ENCODE measurements at places on chromosomes 4 and X.
A peak's percentile ranks its signal among the peaks of the same experiment; 100 is the strongest.

- peak; percentile 12 for DNase-seq
These were observed at the start of gene WDFY3 for GRCh38 chr4:84966382-84967242. Gene WDFY3, minus strand, starts transcription at chr4:84966690. Its CDS starts 106,099 bp downstream, at chr4:84860591.

DNA sequence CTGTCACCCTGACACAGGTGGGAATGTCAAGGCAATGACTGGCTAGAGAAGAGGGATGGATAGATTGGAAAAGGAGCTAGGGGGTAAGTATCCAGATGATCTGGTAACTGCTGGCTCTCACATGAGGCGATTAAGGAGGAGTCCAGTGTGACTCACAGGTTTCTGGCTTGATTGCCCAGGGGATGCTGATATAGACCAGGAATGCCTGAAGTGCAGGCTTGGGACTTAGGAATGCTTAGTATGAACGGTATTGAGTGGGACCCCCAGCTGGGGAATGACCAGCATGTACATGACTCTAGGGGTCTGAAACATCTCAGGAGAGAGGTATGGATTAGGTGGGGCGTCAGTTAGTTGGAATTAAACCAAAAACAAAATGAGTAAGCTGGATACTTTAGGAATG, 65.8 kb upstream of the PRPS1 start:
- DNase-seq: no peak

DNA sequence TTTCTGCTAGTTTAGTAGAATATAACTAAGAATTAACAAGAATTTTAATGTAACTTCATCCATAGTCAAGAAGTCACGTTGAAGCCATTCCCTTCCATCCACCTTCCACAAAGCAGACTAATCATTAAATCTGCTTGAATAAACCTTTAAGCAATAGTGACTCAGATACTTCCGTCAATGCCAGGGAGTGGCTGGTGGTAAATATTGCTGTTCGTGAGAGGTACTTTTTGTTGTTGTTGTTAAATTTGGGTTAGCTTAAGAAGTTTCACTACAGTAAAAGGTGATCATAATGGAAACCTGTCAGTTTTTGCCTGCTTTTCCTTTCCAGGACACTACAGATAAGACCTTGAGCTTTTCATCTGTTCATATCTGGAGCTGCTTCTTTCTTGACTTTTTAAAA, 316.3 kb downstream of the TMA16 start:
- DNase-seq: no peak

GRCh38 chrX:150773634-150774033, 80.4 kb downstream of the MTMR1 start:
- DNase-seq: no peak

DNA sequence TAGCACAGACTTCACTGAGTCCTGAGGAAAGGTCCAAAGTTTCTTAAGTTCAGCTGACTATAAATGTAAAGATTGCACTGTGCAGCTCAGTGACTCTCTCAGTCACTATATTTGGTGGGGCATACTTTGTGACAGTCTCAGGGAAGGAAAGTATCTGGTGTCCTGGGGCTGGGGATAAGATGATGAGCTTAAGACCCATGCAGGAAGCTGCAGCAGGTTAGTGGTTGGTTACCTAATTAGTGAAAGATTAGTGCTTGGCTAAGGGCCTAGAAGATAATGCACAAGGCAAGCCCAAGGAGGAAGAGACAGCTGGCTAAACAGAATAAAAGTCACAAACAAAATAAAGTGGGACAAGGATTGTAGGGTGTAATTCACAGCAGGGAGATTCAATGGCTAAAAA, 25.4 kb upstream of the SLITRK4 start:
- no peak for DNase-seq

- no peak for DNase-seq
These were observed 1.1 kb downstream of the RPS6KA6 start for GRCh38 chrX:84186603-84187532.

DNA sequence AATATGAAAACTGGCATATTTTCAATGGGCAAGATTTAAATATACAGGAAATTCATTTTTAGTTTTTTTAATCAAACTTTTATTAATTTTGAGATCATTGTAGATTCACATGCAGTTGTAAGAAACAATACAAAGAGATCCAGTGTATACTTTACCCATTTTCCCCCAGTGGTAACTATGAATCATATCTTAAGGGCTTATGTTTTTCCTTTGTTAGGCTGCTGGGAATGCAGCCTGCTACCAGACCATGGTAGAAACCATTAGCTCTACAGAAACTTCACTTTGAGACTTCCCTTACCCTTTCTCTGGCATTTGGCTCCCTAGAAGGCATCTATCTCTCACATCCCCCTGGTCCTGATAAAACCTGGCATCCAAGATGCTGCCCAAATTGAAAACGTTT, 147.6 kb upstream of the EOLA2 start:
- DNase-seq: no peak

DNA sequence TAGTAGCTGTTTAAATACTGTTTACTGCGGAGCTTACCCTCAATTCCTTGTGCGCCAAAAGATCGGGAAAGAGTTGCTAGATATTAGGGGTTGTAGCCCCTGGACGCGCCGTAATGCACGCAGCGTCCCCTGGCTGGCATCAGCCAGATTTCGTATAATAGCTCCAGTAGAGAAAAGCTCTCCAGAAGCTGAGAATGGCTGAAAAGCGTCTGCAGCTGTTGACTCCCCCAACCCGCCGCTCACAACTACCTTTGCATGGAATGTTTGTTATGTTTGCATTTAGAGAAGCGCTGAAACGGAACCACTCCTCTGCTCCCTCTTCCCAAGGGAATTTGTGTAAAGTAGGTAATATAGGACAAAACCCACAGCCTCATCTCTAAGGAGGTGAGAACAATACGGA, 3.7 kb downstream of the DOCK11 start:
- DNase-seq: no peak

DNA sequence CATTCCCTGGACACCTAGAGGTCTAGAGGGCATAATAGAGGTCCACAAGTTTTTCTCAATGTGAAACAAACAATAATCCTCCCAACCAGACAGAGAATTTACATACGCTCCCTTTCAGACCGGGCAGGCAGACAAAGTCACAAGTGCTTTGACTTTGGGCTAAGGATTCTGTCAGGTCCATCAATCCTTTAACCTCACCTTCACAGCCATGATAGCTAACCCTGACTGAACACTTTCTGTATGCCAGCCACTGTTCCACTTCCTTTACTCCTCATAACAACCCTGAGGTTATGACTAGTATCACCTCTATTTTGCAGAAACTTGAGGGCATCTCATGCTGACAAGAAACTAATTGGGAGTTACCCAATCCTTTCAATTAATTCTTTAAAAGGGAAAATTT, 118.8 kb upstream of the AFF2 start:
- DNase-seq: no peak

GRCh38 chr4:78922207-78922606, 17.0 kb downstream of the PAQR3 start:
- no peak for DNase-seq

DNA sequence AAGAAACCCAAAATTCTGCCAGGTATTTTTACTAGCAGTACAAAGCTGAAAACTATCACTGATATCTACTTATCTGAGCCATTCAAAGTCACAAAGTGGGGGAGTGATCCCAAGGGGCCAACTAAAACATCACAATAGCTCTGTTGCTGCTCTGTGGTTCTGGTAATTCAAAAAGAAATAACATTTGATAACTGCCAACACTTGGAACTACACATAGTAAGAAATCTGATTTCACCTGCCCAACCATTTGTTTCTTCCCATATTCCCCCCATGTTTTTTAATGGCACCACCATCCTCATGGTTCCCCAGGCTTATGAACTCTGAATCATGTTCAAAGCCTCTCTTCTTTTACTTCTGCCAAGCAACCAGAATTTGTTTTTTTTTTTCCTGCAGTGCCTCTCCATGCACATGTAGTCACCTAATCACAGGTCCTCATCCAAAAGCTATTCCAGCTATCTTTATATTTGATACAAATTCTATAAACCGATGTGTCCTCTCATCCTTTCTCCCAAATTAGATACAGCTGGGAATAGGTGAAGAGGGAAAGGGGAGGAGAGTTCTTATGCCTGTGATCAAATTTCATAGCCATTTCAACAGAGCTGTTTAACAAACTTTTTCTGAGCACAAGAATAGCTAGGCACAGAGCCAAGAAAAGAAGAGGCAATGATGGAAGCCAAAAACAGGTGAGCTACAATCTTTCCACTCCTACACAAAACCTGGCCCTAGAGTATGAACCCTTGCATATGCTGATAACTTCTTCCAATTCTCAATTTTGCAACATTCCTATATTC, 7.7 kb downstream of the AMMECR1 start:
- DNase-seq: no peak

DNA sequence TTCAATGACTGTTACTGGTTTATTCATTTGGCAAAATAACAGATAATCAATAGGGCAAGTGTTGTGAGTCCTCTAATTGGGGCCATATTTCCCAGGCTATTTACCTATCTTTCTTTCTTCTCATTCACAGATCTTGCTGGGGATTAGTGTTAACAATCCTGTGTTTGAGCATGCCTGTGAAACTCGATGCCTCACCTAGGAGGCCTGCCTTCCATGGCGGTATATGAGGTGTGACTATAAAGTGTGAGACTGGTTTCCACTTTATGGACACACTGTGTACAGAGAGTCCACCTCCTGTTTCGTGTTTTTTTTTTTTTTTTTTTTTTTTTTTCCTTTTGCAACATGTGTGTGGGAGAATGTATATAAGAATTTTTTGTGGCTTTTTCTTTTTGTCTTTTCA, 199.3 kb downstream of the BMPR1B start:
- no peak for DNase-seq

GRCh38 chr4:44725166-44725565, 1.2 kb downstream of the GNPDA2 start:
- DNase-seq: no peak

- DNase-seq: no peak
These were observed 32.0 kb downstream of the DYNLT3 start for GRCh38 chrX:37815366-37815765.

DNA sequence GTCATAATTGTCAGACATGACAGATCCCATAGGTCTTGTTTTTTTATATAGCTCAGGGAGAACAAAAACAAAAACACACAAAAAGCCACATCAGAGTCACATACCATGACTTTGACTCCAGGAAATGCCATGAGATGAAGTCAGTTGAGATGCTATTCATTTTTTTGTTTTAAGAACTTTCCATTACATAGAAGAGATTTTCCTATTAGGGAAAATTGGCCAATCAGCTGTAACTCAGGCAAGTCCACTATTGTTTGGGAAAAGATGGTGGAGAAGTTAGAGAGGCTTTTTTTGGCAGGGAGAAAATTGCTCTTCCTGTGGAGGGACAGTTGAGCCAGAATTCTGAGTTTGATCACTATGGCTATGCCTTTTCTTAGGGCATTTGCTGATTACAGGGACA, 72.6 kb downstream of the SMARCA5 start:
- DNase-seq: no peak

All from stimulated activated CD4-positive, alpha-beta T cell treated with anti-CD3 and anti-CD28 coated beads, Interleukin-12 subunit alpha, Interleukin-12 subunit beta, amount 100 ng/mL, for 24 hours (primary cell).